ENCODE measurements at places on chromosomes 6 and 20. TPM values are rescaled to one million over a fixed set of nuclear protein-coding genes. Genes with fewer than 3 reads are reported as not detected.

- DNase-seq = no peak
Observed at GRCh38 chr6:149779644-149779963, 30.1 kb downstream of the PCMT1 start.

DNA sequence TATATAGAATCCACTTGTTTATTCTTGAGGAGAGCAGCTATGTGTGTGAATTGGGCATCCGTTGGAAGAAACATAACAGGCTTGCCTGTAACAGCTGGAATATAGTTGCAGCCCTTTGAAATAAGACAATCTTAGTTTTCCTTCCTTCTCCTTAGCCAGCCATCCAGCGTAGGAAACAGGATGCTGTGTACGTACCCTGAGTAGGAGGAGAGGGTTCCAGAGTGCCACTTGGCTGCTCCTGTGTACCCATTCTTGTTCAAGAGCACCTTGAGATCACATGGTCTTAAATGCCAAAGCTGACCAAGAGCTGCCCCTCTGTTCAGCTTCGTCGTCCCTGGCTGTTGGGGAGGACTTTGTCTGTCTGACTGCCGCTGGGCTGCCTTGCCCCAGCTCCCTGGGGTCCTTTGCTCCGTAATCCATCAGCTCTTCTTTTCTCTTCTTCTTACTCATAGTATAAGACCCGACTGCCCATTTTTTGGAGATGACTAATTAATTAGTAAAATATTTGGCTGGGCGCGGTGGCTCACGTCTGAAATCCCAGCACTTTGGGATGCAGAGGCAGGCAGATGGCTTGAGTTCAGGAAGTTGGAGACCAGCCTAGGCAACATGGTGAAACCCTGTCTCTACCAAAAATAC lies 49.0 kb downstream of the RREB1 start:
- DNase-seq = no peak

ZBP1 gene
- 0.13 TPM for polyA plus RNA-seq

SLC13A3 gene
- polyA plus RNA-seq = 24.8 TPM
